ENCODE measurements at places on chromosomes 16 and 17. TPM values are rescaled to one million over a fixed set of nuclear protein-coding genes. Genes with fewer than 3 reads are reported as not detected.

Gene KRT33B
- total RNA-seq, result not detected

Gene TOM1L1
- total RNA-seq, result 21.4 TPM

Gene KRT24
- not detected for total RNA-seq

GRCh38 chr17:65229621-65229995 lies 92.4 kb downstream of the RGS9 start:
- no peak for DNase-seq

Gene KCNJ2
- 2.7 TPM for total RNA-seq

DNA sequence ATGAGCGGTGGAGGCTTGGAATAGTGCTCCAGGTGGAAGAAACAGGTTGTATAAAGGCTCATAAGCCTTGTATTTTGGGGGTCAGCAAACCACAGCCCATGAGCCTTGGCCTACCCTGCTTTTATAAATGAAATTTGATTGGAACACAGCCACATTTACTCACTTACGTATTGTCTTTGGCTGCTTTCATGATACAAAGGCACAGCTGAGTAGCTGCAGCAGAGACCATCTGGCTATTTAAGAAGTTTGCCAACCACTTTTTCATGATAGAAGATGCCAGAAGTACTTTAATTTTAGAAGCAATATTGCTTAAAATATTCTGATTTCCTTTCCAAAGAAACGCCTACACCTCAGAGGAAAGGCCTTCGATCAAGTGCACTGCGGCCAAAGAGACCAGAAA lies 73.8 kb downstream of the C17orf58 start:
- DNase-seq, result no peak

Gene KCNH4
- total RNA-seq, result not detected

Gene NOD2
- total RNA-seq, result 0.61 TPM

Gene MPV17L
- total RNA-seq, result 39.6 TPM

- DNase-seq, result no peak
Measured at GRCh38 chr17:74604761-74605160, 12.7 kb upstream of the CD300LD start.

DNA sequence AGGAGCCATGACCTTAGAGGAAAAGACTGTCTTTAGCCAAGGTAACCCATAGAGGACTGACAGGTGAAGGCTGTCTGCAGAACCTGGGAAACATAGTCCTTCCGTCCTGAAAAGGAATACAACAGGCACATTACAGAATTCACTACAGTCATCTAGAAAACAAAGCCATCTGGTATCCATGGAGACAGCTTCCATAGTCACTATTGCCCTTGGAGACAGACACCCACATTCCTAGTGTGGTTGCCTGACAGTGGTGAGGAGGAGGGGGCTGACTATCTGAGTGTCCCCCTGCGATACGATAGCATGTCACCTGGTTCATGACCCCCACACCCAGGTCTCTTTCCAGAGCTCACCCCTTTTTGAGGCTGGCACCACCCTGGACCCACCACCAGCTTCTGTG lies 254.7 kb downstream of the CDH13 start:
- no peak for DNase-seq

Gene ATP1B2
- total RNA-seq, result 8.3 TPM

Gene LLGL2
- 69.6 TPM for total RNA-seq

Gene DPH1
- 24.6 TPM for total RNA-seq

Gene HOXB6
- total RNA-seq, result 0.33 TPM

Gene ASPHD1
- total RNA-seq, result 0.25 TPM

DNA sequence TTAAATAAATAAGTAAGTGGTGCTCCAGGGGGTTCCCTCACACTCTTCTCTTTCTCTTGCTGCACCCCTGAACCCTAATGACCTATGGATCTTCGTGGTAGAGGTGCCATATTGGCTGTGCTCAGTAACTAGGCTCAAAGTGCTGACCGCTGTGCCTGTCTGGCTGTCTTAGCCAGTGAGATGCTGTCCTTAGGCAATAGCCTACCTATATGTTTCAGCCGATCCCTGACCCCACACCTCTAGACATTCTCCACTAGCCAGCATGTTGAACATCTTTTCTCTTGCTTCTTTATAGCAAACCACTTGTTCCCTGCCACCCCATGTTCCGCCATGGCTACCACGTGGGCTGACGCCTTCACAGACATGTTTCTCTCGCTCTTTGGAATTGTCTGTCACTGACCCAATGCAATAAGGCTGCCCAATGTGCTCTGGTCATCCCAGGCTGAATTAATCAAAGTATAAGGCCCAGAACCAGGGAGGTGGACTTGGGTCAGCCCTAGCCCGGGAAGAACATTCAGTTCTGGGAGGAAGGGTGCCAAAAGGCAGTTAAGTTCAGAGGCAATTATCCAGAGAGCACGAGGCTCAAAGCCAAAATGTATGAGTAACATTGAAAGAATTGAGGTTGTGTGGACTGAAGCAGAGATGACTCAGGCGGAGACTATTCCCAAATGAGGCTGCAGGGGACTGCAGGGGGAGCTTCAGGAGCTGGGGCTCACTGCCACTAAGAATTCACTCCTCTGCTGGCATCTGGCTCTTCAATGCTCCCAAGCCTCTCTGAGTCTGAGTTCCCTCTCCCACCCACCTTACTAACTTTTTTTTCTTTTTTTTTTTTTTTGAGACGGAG lies 28.7 kb upstream of the TNRC6A start:
- no peak for DNase-seq

Gene GLTPD2
- 34.5 TPM for total RNA-seq

All from liver (tissue), 10 donors.